ENCODE measurements at places on chromosomes 4 and X.
A peak's percentile ranks its signal among the peaks of the same experiment; 100 is the strongest.

- DNase-seq, result no peak
These were observed 10.7 kb downstream of the SEPTIN6 start for GRCh38 chrX:119682019-119682989.

DNA sequence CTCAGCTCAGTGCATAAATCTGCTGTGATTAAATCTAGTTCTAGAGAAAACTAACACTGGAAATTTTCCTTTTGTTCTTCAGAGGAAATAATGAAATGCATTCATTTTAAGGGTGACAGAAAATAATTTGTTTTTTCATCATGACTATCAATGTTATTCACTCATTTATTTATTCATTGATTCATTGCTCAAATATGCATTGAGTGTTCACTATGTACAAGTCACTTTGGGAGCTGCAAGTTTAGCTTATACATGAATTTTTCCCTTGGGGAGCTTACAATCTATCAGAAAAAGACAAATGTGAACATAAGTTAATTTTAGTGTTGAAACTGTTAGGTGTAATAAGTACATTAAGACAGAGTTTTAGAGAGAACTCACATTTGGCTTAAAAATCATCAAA, 897.8 kb downstream of the CENPC start:
- DNase-seq, result no peak

GRCh38 chr4:6355052-6355451, 85.4 kb downstream of the WFS1 start:
- no peak for DNase-seq

DNA sequence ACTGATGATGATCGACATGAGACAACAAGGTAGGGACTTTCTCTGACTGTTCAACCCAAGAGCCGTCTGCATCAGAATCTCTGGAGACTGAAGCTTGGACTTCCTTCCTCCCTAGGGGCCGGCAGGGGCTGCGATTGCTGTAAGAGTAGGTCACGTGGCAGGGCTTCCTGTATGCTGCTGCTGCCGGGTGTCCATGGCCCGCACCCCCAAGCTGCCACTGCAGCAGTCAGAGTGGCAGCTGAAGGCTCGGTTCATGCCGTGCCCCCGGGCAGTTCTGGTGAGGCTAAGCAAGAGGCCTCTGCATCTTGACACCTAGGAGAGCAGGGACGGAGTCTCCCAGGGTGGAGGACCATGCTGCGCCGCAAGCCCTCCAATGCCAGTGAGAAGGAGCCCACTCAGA, at the start of gene SASH3:
Gene SASH3, plus strand, starts transcription at position 203 of the 400 bp plus-strand sequence. Its CDS starts 149 bp downstream, at position 352.
- no peak for DNase-seq

- DNase-seq, result no peak
These were observed 25.5 kb downstream of the PALLD start for GRCh38 chr4:168522356-168522755.

- DNase-seq, result no peak
These were observed 24.2 kb upstream of the MXRA5 start for GRCh38 chrX:3370656-3371055.

DNA sequence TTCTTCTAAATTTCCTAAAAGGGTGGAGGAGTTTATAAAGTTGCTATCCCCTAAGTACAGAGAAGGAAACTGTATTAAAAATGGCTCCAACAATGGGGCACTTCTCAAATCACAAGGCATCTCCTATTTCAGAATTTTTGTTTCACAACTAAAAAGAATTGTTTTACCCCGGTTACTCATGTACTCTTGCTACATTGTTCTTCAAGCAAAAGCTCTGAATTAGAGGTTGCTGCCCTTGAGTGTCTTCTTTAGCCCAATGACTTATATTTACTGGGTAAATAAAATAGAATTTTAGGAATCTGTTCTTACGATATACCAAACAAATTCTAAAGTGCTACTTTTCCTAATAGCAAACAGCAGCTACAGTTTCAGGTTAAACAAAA, 67.5 kb downstream of the PPEF2 start:
- no peak for DNase-seq

DNA sequence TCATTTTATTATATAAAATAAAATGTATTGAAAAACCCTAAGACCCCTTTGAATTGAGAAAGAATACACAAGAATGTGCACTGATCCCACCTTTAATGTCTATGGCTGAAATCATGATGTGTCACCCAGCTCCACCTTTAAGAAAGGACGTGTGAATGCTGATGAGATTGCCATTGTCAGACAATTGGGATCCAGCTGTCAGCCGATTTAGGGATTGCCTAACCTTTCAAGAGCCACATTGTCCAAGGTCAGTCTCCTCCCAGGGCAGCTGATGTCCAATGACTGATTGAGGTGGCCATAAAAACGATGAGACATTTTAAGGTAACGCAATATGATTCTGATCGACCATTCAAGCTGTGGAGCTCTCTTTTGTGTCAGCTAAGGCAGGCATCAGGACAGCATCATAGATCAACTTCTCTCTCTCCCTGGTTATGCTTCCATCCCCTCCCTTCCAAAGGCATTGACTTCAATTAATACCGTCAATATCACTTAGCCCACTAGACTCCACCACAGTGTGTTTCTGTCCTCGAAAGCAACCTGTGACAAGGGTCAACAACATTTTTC, 1676.4 kb downstream of the PCDH7 start:
- no peak for DNase-seq

- no peak for DNase-seq
These were observed 126.4 kb upstream of the SMIM10 start for GRCh38 chrX:134864431-134864830.

DNA sequence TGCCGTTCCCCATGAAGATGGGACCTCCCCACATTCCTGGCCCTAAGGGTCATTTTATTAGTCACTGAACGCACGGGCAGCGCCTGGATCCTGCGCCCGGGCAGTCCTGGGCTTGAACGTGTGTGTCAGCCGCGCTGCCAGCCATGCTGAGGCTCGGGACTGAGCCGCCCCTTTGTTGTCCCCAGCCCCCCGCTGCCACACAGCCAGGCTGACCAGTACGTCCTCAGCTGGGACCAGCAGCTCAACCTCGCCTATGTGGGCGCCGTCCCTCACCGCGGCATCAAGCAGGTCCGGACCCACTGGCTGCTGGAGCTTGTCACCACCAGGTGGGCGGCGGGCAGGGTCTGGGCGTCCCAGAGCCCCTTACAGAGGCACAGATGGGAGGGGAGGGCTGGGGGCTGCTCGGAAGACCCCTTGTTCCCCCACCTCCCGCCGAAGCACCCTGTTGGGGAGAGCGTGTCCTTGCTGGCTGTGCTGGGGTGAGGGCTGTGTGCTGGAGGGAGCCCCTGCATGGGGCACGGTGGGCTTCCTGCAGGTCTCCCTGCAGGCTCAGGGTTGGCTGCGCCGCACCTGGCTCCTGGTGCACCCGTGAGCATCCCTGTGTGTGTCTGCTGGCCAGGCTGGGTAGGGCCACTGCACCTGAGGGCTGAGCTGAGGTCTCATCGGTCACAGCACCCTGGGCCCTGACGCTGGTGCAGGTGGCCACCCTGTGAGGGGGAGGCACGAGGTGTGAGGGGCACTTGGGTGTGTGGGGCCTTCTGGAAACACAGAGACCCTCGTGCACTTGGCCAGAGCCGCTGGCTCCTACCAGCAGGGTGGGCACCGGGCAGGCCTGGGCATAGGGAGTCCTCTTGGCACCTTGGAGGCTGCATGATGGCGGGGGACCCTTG, 1.0 kb downstream of the IDUA start:
- DNase-seq, result peak; percentile 79

- peak; percentile 95 for DNase-seq
These were observed 57.0 kb upstream of the PROM1 start for GRCh38 chr4:16140879-16141249.

GRCh38 chr4:25694466-25694865, 38.8 kb downstream of the SLC34A2 start:
- peak; percentile 30 for DNase-seq

- DNase-seq, result no peak
These were observed 79.3 kb upstream of the BCOR start for GRCh38 chrX:40177117-40177430.

DNA sequence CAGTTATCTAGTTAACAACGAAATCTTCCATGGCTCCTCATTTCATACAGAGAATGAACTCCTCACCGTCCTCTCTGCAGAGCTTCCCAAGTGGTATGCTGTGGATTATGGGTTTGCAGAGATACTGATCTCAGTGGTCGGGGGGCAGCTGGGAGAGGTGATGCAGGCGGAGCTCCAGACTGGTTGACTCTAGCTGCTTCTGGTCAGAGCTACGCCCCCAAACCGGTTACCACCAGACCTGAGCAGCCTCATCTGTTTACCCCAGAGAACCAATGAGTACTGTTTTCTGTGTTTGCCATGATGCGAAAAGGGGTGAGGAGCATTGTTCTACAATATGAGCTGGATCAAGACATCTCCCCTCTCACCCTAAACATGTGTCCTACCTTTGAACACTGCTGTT, 135.7 kb upstream of the PLAC1 start:
- DNase-seq, result no peak

DNA sequence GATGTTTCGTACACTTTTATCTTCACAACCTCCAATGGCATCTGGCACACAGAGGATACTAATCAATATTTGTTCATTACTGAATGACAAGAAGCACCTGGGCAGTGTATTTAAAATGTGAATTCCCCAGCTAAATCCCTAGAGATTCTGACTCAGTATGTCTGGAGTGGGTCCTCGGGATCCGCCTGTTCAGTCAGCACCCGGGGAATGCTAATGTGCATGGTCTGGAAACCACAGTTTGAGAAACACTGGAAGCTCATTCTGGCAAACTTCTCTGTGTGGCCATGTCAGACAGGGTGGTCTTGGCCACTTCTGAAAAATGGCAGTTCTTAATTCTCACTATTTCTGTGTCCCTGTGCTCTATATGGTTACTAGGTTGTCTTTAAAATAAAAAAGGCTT, 138.8 kb upstream of the VCX start:
- no peak for DNase-seq

DNA sequence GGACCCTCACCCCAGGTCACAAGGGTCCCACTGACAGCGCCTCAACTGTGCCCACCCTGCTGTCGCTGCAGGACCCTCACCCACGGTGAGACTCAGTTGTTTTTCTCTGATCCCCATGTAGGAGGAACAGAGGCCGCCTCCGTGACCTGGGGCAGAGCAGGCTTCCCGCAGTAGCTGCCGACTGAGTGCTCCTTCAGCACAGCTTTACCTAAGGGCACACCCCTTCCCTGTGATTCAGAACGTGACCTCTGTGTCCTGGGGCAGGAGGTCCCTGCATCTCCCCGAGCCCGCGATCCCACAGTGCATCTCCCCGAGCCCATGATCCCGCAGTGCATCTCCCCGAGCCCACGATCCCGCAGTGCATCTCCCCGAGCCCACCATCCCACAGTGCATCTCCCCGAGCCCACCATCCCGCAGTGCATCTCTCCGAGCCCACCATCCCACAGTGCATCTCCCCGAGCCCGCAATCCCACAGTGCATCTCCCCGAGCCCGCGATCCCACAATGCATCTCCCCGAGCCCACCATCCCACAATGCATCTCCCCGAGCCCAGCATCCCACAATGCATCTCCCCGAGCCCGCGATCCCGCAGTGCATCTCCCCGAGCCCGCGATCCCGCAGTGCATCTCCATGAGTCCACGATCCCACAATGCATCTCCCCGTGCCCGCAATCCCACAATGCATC, 23.6 kb downstream of the PPP2R3B start:
- no peak for DNase-seq

- DNase-seq, result no peak
These were observed 172.5 kb upstream of the GATB start for GRCh38 chr4:151933122-151933827.

GRCh38 chr4:10226756-10227155, 110.2 kb upstream of the WDR1 start:
- no peak for DNase-seq

- DNase-seq, result no peak
These were observed 1991.1 kb downstream of the ARAP2 start for GRCh38 chr4:34253239-34253638.

- DNase-seq, result peak; percentile 17
These were observed 268.1 kb upstream of the GRID2 start for GRCh38 chr4:92035666-92036065.

DNA sequence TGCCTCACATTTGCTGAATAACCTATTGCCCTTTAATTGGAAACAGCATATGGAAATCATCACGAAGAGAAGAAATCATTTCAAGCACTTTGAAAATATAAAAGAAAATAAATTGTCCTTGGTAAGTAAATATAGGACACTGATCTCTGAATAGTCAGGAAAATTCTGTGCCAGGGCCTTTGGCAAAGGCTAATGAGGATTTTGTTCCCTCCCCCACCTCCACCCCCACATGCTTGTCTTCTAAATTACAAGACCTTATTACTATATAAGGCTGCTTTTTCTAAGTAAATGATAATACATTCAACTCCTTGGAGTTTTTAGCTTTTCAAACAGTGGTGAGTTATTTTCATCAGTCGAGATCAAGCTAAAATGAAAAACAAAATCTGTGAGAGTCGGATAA, 15.8 kb downstream of the SYNPO2 start:
- no peak for DNase-seq

DNA sequence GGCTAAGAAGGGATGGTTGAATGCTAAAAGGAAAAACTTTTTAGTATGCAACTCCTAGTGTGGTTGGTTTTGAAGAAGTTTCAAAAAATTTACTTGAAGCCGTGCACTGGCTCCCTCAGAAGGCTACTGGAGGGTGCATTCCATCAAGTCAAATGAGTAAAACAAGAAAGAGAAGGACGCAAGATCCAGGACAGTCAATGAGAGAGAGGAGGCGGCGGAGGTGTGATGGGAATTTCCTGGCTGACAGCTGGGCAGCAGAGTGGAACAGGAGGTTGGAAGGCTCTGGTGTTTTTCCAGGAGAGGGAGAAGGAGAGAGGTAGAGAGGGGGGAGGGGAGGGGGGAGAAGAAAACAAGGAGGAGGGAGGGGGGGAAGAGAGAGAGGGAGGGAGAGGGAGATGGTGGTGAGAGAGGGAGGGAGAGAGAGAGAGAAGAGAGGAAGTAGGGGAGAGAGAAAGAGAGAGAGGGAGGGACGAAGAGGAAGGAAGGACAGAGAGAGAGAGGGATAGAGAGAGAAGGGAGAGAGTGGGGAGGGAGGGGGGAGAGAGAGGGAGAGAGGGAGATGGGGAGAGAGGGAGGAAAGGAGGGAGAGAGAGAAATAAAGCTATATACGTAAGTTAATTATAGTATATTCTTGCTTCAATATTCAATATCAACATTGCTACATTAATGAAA, 126.4 kb downstream of the SH3KBP1 start:
- no peak for DNase-seq

DNA sequence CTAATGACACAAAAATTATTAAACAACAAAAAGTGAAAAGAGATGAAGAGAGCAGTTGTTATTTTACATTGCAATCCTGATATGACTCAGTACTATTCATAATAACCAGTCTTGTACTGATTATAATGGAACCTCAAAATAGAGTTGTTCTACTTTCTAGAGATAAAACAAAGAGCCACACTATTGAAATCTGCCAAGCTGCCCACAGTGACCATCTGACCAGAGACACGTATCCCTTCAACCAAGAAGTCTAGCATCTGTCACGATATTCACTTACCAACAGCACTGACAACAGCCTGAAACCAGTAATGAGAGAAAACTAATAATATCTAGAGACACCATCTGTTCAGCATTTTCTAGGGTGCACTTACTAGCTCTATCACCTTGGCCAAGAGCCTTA, 466.7 kb downstream of the NKX6-1 start:
- DNase-seq, result no peak

DNA sequence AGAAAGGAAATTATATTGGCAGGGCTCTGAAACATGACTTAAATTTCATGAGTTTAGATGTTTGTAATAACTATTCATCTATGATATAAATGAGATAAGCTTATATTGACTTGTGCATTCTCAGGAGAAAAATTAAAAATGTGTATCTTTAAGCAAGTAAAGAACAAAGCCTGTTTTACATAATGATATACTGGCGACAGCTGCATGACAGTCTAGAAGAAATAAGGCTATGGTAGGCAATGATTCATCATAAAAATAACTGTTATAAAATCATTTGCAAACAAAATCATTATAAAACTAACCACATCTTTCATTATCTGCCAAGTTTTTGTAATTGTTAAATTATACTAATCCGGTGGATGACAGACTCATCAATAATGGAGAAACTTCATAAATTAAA, 188.1 kb downstream of the ADAM29 start:
- no peak for DNase-seq

All from HT1080 (cell line).